ENCODE measurements at places on chromosomes 1 and 21.

DNA sequence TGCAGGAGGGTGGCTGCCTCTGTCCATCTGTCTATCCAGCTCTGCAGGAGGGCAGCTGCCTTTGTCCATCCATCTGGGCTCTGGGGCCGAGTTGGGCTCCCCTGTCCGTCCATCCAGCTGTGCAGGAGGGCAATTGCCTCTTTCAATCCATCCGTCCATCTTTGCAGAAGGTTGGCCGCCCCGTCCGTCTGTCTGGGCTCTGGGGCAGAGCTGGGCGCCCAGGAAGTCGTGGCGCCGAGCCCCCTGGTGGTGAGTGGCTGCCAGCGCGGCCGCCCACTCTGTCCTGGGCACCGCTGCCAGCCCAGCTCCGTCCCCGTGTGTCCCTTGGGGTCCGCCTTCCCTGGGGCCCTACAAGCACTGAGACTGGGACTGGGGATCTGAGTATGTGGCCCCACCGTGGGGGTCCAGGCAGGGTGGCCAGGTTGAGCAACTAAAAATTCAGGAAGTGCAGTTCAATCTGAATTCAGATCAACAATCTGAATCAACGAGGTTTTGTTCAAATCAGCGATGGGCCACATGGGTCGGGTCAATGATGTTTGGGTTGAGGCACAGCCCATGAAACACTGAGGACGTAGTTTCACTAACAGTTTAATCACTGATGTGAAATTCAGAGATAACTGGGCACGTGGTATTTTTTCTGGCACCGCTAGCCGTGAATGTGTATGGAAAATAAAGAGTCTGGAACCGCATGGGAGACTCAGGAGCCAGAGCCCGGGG lies 99.1 kb upstream of the ACTRT2 start:
- DNase-seq: no peak

DNA sequence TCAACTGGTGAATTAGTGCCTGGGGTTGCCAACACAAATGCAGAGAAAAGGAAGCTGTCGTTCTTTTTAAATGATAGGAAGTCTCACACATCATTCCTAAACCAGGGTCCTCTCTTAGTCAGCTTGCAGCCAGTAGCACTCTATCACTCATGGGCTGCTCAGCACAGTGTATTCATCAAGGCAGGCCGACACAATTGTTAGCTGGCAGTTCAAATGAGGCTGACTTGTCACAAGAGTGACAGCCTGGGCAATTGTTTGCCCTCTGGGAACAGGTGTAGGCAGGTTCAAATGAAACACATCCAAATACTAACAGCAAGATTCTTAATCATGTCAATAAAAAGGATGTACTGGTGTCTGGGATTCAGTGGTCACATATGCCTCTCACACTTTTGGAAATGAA lies 76.9 kb downstream of the ERICH3 start:
- no peak for DNase-seq

GRCh38 chr1:182389619-182390047 lies 2.0 kb downstream of the GLUL start:
- DNase-seq: no peak

DNA sequence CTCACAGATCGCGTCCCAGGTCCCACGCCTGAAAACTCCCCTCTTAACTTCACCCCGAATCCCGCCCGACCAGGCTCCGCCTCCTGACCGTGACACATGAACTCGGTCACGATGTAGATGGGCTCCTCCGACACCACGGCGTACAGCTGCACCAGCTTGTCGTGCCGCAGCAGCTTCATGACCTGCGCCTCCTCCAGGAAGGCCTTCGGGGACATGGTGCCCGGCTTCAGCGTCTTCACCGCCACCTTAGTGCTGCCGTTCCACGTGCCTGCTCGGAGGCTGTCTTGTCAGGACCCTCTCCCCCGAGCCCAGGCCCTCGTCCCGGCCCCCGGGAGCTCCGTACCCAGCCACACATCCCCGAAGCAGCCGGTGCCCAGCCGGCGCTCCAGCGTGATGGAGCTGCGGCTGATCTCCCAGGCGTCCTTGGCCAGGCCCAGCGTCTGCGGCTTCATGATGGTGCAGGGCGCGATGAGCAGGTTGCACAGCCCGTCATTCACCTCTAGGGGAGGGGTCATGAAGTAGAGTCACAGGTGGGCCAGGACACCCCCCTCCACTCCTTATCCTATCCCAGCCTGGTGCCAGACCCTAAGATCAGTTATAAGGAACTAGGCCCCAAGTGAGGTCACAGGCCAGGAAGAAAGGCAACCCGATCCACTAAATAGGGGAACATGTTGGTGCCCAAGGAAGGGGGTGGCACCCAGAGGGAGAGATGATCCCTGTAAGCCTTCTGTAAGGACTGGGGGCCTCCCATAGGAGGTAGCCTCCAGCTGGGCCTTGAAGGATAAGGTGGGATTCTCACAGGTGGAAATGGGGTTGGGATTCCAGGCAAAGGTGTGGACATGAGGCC lies 11.6 kb upstream of the AHDC1 start:
- no peak for DNase-seq

DNA sequence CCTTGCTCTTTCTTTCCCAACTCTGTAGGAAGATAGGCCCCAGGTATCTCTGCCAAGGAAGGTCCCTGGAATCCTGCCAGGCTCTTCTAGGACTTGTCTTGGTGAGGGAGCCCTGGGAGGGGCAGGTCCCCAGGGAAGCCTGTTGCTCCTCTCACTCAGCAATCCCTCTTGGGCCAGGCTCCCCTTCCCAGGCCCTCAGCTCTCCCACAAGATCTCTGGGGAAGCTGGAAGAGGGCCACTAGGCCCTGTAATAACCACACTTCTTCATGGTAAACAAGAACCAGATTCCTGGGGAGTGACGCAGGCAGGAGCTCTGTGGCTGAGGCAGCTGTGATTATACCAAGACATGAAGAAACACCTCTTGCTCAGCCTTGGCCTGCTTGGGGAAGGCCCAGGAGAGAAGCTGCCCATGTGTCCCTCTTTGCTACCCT lies 9.9 kb upstream of the MAPKAPK2 start:
- DNase-seq: peak; percentile 99
